EL (cell line): ENCODE measurements at places on chromosomes 13 and 19.

- peak; percentile 37 for DNase-seq
Observed at GRCh38 chr19:676339-677105, at the start of gene FSTL3. Gene FSTL3 (plus strand): TSS chr19:676392. CDS start chr19:676424, 32 bp downstream.

DNA sequence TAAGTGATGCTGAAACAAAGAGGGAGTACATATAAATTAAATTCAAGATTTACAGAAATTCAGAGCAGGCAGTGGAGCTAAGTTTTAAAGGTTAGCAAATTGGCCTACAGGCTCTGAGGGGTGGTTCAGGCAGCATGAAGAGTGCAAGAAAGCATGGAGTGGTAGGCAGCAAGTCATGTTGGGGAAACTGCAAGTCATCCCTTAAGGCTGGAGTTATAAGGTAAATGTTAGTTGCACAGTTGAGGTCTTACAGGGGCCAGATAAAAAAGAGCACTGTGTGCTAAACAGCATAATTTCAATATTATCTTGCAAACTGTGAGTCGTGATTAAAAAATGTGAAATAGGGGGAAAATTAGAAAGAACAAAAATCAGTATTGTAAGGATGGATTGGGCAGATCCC is 106.2 kb downstream of the VWA8 start:
- DNase-seq = peak; percentile 4

GRCh38 chr19:38850976-38851621 is 1.3 kb upstream of the HNRNPL start:
- DNase-seq = no peak

GRCh38 chr19:4807188-4807587 is 15.7 kb downstream of the FEM1A start:
- DNase-seq = no peak

- DNase-seq = peak; percentile 47
Observed at GRCh38 chr19:54390942-54391577, 24.2 kb upstream of the TTYH1 start.

DNA sequence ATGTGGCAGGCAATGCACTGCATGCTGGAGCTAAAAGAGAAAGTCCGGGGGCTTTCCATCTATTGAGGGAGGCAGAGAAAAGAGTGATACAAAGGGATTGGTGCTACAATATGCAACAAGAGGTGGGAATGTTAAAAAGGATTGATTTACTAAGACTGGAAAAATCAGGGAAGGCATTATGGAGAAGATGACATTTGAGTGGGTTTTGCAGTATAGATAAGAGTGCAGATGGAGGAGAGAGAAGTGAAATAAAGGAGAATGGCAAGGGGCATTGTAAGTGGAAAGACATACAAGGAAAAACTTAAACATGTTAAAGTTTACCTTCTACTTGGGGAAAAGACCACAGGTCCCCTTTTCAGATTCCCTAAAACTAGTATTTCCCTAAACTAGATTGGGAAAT is 399.4 kb downstream of the KCNRG start:
- DNase-seq = no peak

DNA sequence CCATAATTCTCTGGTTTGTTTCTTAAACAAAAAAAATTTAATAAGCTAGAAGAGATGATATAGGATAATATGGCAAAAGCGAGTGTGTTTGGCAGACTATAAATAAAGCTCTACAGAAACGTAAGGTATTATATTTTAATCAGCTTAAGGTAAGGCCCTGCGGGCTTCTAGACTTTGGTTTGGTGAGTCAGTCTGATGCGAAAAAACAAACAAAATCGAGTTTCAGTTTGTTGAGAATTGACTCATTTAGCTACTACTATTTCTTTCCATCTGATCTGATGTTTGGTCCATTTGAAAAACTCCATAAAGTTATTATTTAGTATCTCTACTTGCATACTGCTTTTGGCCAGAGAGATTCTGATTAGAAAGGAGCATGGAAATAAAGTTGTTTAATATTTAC is 138.0 kb downstream of the MIPEP start:
- peak; percentile 6 for DNase-seq

DNA sequence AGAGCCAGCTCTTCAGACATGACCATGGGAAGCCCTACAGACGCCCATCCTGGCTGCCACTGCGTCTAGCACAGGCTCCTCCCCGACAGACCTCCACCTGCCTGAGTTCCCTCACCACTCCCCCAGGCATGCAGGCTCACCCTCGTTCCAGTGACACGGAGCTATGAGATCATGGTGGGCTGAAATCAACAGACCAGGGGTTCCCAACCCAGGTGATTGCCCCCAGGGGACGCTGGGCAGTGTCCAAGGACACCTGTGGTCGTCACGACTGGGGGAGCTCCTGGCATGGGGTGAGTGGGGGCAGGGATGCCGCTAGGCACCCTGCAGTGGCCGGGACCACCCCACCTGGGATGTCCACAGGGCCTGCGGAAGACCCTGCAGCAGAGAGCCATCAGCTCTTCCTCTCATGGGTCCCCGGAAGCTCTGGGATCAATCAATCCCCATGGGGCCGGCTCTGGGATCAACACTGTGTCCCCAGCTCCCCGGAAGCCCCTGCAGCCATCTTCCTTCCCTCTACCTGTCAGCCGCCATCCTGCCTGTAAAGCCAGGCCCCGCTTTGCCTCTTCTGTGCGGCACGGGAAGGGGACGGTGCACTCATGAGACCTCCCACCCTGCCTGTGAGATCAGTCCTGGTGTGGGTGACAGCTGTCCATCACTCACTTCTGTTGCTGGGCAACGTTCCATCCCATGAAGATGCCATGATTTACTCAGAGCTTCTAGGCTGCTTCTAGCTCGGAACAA is 12.8 kb upstream of the MADCAM1 start:
- no peak for DNase-seq

- no peak for DNase-seq
Observed at GRCh38 chr19:27744926-27745768, 1467.8 kb downstream of the UQCRFS1 start.

- DNase-seq = no peak
Observed at GRCh38 chr13:112850273-112850672, 118.7 kb upstream of the MCF2L start.

GRCh38 chr19:38514812-38515633 is 81.5 kb downstream of the RYR1 start:
- DNase-seq = peak; percentile 61

DNA sequence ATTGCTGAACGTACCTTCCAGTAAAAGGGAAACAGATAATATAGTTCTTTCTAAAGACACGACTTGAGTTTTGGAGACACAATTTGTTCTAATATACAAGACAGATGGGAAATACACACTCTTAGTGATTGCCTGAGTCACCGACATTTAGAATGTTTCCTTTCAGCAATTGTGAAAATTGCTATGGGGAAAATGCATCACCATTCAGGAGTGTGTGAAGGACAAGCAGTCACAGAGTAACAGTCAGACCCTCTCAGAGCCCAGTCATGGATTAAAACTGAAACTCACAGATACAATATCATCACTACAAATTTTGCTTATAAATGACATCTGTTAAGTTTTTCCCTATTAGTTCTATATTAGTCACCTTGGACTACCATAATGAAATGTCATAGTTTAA is 286.1 kb downstream of the SPRY2 start:
- DNase-seq = peak; percentile 25

DNA sequence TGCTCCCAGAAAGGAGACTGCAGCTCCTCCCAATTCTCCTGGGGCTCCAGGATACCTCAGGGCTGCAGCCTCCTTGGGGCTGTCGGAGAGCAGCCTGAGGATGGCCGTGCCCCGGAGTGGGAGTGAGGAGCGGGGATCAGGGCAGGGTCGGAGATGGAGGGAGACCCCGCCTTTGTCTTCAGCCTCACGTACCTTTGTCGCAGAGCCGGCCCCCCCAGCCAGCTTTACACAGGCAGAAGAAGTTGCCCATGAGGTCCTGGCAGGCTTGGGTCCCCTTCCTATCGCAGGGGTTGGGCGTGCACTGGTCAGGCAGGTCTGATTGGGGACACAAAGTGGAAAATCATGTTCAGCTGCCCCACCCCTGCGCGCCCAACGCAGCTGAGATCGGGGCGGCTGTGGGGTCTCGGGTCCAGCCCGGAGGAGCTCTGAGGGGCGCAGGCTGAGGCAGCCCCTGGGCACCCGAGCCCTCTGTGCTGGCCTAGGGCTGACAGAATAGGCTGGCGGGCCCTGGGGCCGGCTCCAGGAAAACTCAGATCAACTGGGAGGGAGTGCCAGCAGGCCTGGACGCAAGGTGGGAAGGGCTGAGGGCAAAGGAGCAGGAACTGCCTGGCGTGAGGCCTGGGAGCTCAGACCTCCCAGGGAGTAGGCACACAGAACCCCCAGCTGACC is 24.2 kb downstream of the GAS6 start:
- no peak for DNase-seq

- DNase-seq = no peak
Observed at GRCh38 chr13:74476365-74476764, 342.2 kb upstream of the KLF12 start.

GRCh38 chr13:30319130-30319529 is 11.8 kb upstream of the KATNAL1 start:
- DNase-seq = no peak

DNA sequence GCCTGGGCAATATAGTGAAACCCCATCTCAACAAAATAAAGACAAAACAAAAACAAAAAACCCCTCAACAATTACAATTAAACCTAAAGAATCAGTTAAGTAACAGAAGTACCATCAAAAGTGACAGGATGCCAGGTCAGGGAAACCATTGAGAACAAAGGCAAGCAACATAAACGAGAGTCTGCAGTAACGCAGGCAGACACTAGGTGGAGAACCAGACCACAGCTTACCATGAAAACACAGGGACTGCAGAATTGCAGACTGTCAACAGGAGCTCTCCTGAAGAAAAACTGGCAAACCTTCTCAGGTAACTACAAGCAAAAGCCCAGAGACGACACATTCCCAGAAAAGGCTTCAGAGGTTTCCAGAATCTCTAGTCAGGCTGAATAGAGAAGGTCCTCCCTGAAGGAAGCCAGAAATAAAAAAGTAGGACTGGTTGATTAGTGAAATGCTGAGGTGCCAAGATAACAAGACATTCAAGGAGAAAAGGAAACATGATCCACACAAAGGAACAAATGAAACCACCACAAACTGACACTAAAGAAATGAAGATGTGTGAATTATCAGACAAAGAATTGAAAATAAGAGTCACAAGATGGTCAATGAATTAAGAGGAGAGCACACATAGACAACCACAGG is 2.2 kb upstream of the ZNF665 start:
- DNase-seq = peak; percentile 79

GRCh38 chr13:95234242-95234641 is 67.0 kb downstream of the ABCC4 start:
- no peak for DNase-seq

DNA sequence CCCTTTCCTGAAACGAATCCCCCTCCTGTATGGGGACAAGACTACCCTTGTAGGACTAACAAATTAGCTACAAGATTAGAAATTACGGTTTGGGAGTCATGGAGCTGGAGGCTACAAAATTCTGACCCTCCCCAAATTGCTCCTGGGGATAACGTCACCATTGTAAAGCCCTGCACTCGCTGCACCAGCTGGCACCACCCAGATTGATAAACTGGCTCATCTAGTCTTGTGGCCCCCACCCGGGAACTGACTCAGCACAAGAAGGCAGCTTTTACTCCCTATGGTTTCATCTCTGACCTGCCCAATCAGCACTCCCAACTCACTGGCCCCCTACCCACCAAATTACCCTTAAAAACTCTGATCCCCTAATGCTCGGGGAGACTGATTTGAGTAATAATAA is 150.6 kb upstream of the TSC22D1 start:
- DNase-seq = no peak

DNA sequence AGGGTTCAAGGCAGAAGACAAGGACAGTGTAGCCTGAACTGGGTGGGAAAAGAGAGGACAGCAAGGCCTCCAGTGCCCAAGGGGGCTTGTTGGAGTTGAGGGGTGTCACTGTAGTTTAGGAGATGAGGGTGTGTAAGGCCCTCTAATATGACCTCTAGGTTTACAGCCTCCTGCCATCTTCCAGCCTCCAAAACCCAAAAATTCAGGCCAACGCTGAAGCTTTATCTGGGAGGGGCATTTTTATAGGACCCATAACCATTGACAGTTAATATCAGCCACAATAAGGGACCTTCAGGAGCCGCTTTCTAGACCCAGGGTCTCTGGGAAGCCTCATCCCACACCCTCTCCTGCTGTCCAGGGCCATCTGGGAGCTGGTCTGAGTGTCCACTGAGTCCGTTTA is 2.8 kb downstream of the KLF1 start:
- no peak for DNase-seq

DNA sequence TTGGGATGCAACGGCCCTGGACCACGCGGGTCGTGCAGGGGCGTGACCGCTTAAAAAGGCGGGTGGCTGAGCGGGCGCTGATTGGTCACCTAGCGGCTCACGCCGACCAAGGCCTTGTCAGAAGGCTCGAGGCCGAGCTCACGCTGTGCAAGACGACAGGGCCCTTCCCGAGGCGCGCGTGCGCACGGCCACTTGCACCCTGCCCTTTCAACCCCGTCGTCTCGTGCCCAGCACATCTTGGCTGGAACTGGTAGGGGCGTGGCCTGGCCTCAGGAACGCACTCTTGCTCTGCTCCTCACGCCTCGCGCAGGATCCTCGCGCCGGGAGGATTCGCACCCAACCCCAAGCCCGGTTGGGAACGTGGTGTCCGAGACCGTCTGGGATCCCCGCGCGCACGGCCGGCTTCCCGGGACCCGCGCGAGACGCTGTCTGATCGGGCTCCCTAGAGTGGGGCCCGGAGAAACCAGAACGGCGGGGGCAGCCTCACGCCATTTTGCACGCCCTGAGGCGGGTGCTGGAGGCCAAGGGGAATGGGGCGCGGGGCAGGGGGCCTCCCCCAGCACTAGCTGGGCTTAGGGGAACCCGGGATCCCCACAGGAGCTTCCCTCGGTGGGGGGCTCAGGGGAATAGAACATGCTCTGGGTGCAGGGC is at the start of gene MEIOSIN:
Gene MEIOSIN (plus strand): TSS at position 280 of the 651 bp plus-strand sequence. CDS start 1,938 bp downstream, outside the sequence.
- no peak for DNase-seq

GRCh38 chr13:43816401-43816889 is 29.7 kb upstream of the ENOX1 start:
- no peak for DNase-seq

- no peak for DNase-seq
Observed at GRCh38 chr13:39335721-39336120, 267.3 kb downstream of the LHFPL6 start.

DNA sequence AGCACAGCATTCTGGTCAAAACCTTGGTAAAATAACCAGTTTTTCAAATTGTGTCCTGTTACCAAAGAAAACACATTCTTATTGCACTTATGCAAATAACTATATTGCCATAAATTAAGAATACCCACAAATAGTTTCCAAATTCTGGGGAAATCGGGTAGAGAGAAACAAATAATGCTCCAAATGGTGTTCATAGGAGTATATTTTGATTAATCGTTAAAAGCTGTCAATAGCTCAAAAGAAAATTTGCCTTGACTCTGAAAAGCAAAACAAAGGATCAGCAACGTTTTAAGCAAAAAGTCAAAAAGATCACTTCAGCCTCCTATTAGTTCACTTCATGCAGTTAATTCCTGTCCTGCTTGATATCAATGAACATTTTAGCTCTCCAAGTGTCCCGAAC is 22.2 kb upstream of the CEACAM21 start:
- DNase-seq = no peak

DNA sequence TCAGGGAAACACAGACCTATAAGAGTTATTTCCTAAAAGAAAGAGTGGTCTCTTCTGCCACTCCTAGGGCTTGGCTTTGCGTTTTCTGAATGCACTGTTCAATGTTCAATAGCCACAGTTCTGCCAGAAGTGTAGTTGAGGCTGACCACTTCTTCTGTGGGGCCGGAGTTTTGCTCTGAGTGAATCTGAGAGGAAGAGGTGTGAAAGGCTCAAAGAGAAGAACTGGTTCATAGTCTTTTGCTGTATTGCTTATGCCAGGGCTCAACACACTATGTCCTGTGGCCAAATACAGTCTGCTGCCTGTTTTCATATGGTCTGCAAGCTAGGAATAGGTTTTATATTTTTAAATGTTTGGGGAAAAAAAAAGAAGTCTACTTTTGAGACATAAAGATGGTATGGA is 128.2 kb downstream of the STOML3 start:
- no peak for DNase-seq
